ENCODE measurements at places on chromosomes 4 and X.

DNA sequence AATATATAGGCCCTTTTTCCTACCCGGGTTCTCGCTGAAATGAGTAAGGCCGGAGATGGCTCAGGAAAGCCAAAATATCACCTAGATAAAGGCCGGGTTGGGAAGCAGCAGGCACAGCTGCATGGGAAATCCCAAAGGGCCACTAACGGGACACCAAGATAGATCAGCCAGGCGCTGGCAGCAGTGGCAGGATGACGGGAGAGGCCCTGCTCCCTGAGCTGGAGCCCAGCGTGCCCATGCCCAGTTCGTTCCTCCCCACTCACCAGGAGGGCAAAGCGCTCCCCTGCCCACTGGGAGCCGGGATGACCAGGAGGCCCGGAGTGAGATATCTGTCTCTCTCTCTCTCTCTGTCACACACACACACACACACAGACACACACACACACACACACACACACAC, 109.8 kb downstream of the DCTD start:
- DNase-seq: no peak

- DNase-seq: no peak
Measured at GRCh38 chr4:89312066-89312465, 4.5 kb upstream of the GPRIN3 start.

DNA sequence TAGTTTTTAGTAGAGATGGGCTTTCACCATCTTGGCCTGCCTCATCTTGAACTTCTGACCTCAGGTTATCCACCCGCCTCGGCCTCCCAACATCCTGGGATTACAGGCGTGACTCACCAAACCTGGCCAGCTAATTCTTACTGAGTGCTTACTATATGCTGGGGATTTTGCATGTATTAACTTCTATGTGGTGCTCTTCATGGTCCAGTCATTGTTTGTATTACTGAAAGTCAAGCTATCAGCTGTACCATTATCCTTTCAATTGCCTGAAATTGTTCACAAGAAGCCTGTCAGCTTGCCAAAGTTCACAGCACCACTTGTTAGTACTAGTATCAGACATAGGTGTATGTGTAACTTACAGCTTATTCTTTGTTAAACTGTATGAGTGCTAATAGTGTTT, 1272.1 kb downstream of the ARAP2 start:
- DNase-seq: no peak

GRCh38 chrX:116657071-116657470, 194.3 kb upstream of the CT83 start:
- no peak for DNase-seq

- DNase-seq: no peak
Measured at GRCh38 chr4:56863441-56864139, 42.1 kb upstream of the SPINK2 start.

- no peak for DNase-seq
Measured at GRCh38 chr4:19806865-19807264, 444.8 kb upstream of the SLIT2 start.

DNA sequence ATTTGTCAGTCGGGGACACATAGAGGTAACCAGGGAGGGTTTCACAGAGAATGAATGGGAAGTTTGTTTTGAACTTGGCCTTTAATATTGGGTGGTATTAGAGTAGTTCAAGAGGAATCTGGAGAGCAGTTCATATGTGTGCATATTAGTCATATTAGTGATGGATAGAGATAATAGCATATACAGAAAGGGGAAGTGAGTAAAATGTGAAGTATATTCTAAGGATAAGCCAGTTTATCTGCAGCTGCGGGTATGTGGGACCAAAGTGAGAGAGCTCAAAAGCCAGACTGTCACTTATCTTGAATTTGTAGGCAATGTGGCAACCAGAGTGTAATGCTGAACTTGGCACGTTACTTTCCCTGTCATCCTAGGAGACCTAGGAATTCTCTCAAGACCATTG, 169.9 kb downstream of the AFF2 start:
- DNase-seq: no peak

DNA sequence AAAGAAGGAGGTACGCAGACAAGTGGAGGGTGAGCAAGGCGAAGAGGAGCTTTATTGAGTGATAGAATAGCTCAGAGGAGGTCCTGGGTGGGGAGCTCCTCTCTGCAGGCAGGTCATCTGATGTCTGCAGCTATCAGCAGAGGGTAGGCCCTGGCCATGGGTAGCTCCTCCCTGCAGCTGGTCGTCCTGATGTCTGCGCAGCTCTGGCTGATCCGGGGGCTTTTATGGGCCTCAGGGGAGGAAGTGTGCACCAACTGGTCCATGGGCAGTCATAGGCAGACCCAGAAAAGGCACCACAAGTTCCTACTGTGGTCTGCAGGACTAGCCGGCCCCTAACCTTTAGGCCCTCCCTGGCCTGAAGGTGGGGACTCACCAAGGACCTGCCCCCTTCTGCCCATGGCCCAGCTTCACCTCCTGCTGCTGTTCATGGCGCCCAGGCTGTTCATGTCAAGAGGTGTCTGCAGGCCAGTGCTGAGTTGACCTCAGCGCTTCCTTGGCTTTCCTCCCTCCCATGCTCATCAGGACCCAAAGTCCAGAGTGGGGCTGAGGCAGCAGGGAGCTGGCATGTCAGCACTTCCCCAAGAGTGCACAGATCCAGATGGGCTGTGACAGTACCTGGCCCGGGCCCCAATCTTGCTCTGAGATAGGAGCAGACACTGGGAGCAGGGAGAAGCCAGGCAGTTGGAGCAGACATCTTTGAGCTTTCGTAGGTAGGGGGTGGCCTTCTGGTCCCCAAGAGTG, 46.1 kb downstream of the ARAP2 start:
- no peak for DNase-seq

GRCh38 chr4:98606894-98607293, 51.5 kb downstream of the TSPAN5 start:
- no peak for DNase-seq

GRCh38 chr4:109156356-109156755, 146.1 kb downstream of the COL25A1 start:
- no peak for DNase-seq

DNA sequence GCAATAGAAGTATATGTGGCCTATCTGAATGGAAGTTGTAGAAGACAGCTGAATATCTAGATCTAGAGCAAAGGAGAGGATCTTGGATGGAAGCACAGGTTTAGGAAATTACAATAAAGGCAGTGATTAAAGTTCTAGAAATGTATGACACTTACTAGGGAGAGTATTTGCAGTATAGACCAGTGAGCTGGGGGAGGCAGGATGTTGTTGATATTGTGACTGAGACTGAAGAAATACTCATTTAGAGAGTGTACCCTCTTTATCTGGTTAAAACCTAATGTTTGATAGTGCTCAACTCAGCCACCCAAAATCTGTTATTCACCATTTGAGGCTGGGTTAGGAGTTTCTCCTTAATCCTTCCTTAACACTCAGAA, 439.5 kb downstream of the GRXCR1 start:
- DNase-seq: no peak

- no peak for DNase-seq
Measured at GRCh38 chr4:138449938-138450337, 207.8 kb upstream of the SLC7A11 start.

DNA sequence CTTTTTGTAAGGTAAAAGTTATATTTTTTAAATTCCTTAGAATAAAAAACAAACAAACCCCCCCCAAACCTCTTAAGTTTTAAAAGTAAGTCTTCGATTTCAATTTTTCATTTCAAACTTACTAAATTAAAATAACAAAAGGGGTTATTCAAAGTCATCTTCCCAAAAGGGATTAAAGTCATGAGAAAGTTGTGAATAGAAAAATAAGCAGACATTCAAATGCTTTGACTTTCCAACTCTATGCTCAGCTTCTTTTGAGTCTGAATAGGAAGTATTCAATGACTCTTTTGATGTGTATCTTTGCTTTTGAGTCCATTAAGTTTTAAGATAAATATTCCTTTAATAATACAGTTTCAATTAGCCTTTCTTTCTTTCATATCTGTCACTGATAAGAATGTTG, 138.3 kb downstream of the GRIA2 start:
- no peak for DNase-seq

GRCh38 chr4:95701500-95702170, 138.3 kb upstream of the PDHA2 start:
- no peak for DNase-seq

DNA sequence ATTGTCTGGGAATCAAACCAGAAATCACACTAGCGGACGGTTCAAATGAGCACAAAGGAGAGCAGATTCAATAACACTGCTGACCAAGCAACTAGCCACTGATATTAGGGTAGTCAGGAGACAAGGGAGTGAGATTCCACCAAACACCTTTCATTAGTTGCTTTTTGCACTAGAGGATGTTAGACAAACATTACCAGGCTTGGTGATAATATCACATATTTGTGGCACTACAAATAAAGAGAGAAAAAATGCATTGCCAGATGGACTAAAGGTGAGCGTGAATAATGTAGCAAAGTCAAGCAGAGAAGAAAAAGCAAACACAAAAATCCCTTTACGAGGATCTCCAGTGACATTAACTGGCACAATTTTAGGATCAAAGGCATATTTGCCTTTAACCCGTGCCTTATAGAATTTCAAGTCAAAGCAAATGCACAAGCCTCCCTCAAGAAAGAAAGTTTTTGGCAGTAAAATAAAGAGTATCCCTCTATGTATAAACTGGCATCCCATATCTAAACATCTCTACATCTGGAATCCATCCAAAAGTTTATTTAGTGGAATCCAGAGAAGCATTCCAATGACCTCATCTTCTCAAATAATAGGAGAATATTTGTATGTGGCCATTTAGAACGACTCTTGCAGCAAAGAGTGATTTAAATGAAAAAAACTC, 290.9 kb downstream of the KCTD8 start:
- no peak for DNase-seq

DNA sequence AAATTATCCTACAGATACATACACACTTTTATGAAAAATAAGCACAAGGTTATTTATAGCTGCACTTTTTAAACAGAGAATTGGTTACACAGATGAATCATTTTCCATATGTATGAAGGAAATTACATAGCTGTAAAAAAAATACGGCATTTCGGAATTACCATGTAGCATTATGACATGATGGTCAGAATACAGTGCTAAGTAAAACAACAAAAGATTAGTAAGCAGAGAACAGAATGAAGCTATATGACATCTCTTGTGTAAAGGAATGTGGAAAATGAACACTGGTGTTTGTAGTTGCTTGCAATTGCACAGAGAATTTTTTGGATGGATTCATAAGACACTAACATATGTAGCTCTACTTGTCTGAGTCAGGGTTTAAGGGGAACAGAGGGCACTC, 1222.0 kb upstream of the PRKX start:
- no peak for DNase-seq

GRCh38 chr4:132238697-132239096, 910.4 kb upstream of the PCDH10 start:
- no peak for DNase-seq

DNA sequence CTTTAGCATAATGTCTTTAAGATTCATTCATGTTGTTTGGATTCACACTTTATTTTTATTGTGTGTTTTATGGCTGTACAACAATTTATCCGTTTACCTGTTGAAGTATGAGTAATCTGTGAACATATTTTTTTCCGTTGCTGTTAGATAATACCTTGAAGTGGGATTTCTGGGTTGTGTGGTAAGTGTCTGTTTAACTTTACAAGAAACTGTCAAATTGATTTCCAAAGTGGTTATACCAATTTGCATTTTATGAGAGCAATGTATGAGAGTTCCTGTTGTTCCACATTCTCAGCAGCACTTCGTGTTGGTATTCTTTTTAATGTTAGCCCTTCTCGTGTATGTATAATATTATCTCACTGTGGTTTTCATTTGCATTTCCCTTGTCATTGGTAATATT, 53.6 kb downstream of the USP53 start:
- no peak for DNase-seq

DNA sequence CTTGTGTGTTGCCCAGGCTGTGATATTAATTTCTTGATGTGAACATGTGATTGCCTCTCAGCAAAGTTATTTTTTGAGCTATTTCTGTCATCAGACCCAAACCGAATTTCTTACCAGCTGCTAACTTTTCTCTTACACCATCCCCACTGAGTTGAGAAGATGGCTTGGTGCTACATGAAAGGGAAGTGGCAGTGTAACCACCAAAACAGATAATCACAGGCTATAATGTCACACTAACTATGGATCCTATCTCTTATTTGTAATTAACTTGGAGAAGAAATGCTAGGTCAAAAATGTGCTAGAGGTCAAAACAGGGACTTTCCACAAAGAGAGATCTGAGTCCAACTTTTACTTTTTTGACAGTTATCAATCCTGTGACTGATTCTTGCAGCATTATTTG, 43.8 kb downstream of the ELOVL6 start:
- DNase-seq: no peak

DNA sequence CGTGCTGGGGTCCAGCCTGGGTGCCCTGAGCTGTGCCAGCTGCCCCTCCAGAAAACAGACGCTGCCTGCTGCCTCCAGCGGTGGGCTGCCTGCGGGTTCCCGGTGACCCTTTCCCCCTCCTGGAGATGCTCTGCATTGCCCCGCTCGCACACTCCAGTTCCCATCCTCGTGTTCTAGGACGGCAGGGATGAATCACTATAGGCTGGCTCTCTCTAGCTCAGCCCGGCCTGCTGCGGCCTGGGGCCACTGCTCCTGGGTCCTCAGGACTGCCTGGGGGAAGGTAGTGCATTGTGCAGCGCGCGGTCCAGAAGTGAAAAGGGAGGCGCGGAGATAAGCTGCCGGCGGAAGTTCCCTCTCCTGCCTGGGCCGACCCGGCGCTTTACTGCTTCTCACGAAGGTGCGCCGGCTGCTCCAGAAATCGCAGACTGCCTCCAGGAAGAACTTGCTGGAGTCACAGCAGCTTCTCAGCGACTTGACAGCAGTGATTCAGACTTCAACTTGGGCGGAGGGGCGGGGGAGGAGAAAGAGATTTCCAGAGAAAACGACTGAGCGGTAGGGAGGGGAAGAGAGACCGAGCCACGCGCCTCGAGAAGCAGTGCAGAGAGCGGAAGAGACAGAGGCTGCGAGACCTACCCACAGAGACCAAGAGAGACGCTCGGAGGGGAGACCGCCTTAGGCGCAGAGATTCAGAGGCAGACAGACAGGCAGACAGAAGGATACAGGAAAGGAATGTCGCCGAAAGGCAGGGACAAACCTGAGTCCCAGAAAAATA, 6.7 kb upstream of the MSX1 start:
- DNase-seq: no peak

DNA sequence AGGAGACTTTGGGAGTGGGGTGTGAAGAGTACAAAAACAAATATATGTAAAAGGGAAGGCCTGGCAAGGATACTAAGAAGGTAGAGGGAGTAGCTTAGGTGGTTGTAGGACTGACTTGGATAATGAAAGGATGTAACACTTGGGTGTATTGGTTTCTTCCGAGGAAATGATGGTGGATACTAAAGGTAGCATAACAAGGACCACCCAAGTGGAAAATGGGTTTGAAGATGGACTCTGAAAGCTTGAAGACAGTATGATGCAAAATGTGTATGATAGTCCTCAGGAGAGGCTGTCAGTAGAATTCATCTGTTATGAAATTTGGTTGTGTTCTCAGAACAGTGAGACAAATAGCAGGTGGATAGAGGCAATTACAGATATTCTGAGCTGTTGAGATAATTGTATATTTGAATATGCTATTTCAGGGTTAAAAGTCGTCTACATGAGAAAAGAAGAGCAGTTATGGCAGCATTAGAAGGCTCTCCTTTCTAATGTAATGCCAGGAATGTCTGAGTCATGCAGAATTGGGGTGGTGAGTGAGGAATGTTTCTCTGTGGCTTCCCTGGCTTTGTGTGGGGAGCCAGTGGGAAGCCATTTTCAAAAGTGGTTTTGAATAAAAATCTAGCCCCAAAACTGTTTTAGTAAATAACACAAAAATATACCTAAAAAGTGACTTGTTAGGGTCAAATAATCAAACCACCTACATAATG, 75.6 kb downstream of the FHIP1A start:
- no peak for DNase-seq
